Mammary epithelial cell (primary cell): ENCODE measurements at places on chromosomes 1 and 21. TPM values are rescaled to one million over a fixed set of nuclear protein-coding genes. Genes with fewer than 3 reads are reported as not detected.

Gene PLPP3
- total RNA-seq = 0.99 and 1.3 TPM in 2 replicates

Gene APCS
- total RNA-seq = not detected in 2 replicates

Gene BOLA1
- 7.7 TPM for total RNA-seq

Gene OXCT2
- 0.28 and 0.59 TPM in 2 replicates for total RNA-seq

Gene NTRK1
- total RNA-seq = not detected

Gene TNN
- not detected in 2 replicates for total RNA-seq

Gene FAM72B
- 5.1 and 9.3 TPM in 2 replicates for total RNA-seq

Gene RNU1-1
- total RNA-seq = 1,042 and 1,398 TPM in 2 replicates

Gene SPATA46
- not detected in 2 replicates for total RNA-seq

Gene ADAMTS5
- total RNA-seq = not detected in 2 replicates

Gene SPATA21
- total RNA-seq = not detected

Gene RNU1-4
- total RNA-seq = 1,042 and 1,398 TPM in 2 replicates

Gene CRYAA
- not detected for total RNA-seq

Gene KIRREL1
- 101 and 130 TPM in 2 replicates for total RNA-seq

Gene NCAM2
- total RNA-seq = 0.17 TPM

Gene NEXN
- 4.5 and 6.3 TPM in 2 replicates for total RNA-seq

Gene PROK1
- not detected for total RNA-seq

Gene LCE2A
- total RNA-seq = not detected in 2 replicates

Gene GJA4
- not detected for total RNA-seq

Gene DAB1
- total RNA-seq = not detected

Gene CYYR1
- 5.2 and 8.3 TPM in 2 replicates for total RNA-seq

Gene BMP8B
- 0.11 TPM in 1 of 2 replicates, not detected in the other for total RNA-seq

Gene MASP2
- 0.37 and 0.49 TPM in 2 replicates for total RNA-seq
